ENCODE measurements at places on chromosomes 1 and 21.

DNA sequence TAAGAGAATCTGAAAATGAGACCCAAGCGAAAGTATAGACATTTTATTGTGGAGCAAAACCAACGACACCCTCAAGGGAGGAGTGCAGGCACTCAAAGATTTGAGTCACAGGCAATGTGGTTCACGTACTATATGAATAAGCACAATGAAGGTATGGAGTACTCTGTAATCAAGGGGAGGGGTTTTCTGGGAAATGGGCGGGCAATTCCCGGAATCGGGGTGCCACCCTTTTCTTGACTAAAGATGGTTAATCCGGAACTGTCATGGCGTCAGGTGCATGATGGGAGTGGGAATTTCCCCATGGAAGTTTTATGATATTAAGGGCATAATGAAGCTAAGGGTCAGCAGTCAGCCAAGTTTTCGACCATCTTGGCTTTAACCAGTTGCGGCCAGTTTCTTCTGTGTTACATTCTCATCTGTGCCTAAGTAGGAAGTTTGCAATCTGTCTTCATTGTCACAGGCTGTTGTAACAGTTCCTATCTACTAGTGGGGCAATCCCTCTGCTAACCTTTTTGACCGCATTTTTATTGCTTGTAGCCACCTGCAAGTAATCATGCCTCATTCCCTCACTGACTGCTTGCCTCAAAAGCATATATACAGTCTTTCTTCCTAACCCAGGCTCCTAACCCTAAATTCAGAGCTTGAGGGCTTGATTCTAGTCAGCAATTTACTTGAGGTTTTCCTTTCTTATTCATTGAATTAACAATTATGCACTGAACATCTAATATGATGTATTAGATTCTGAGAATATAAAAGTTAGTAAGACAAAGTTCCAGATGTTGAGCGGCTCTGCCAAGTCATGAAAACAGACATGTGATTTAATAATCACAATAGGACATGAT is 775 bp upstream of the AIM2 start:
- peak; percentile 92 for DNase-seq

DNA sequence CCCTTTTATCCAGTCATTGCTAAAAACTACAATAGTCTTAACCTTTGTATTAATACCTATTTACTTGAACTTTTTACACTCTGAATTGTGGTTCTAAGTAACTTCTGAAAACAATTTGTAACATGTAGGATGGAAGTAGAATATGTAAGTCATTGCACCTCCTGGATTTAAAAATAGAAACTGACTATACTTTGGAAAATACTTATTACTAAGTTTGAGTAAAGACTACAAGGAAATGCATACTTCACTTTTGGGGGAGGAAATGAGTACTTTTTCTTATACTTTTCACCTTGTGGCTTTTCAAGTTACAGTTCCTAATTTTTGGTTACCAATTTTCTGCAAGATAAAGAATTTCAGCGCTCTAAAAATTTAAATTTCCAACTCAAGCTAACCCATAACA is 8.7 kb downstream of the RGS18 start:
- no peak for DNase-seq

DNA sequence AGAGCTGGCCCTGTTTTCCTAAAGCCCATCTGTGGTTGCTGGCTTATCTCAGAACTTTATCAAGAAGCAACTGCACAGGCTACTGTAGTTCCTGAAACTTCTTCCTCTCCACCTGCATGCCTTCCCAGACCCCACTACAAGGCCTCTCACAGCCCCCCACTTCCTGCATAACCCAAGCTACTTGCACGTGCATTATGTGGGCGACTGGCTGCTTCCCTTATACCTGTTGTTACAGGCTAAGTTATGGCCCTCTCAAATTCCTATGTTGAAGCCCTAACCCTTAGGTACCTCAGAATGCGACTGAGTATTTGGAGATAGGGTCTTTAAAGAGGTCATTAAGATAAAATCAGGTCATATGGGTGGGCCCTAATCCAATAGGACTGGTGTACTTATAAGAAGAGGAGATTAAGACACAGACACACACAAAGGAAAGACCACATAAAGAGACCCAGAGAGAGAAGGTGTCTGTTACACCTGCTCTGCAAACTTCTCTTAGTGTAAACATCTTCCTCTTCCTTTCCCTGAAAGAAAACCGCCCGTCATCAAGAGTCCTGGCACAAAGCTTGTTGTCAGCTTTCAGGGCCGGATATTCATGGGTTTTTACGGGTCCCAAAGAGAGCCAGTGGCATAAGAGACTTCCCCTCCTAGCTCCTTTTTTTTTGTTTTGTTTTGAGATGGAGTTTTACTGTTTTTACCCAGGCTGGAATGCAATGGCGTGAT is 5.1 kb downstream of the ZNF496 start:
- no peak for DNase-seq

DNA sequence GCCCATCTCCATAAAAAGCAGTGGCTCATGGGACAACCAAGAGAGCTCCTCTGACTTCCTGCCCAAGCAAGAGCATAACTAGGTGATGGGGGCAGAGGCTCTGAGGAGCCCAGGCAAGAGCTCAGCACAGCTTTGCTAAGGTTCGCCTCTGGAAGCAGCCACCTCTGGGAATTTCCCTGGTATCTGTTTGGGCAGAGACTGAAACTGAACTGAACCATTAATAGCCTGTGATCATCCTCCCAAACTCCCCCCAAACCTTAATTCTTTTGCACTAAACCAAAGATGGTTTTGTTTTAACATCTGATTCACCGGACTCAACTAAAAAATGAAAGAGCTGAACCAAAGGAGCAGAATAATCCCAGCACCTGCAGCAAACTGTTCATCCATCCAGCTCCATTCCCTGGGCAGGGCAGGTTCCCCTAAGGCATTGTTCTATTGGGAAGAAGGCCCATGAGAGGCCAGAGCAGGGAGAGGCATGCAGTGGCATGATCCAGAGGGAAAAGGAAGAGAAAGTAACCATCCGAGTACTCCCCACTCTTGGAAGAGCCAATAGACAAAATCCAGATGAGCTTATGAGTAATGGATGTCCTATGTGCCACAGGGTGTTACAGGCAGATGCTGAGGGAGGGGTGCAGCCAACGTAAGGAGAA is 77.8 kb upstream of the KAZN start:
- DNase-seq: no peak

- DNase-seq: peak; percentile 80
These were observed 49.2 kb downstream of the UMODL1 start for GRCh38 chr21:42120101-42120902.

DNA sequence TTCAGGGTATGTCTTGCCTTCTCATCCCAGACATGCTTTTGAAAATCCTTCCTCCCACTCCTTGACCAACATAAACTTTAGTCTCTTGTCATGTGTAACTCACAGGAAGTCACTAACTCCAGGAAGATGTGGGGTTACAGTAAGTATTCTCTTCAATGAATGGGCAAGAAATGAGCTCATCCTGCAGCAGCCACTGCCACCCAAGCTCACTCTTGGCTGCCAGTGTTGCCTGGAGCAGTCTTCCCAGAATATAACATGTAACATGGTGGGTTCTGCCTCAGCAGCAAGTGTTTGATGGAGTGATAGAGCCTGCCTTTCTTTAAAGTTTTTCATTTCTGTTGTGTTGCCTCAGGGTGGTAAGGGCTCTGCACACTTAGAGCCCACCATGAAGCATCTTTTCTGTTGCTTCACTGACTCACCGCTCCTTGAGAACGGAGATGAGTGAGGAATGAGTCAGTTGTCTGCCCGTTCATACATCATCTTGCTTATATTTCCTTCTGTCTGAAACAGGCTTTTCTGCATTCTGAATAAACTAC is 187.0 kb downstream of the TPR start:
- no peak for DNase-seq

Measured in MM.1S (cell line).